Cortex of kidney (tissue), 1 donor: ENCODE measurements at places on chromosomes 13 and 19.

DNA sequence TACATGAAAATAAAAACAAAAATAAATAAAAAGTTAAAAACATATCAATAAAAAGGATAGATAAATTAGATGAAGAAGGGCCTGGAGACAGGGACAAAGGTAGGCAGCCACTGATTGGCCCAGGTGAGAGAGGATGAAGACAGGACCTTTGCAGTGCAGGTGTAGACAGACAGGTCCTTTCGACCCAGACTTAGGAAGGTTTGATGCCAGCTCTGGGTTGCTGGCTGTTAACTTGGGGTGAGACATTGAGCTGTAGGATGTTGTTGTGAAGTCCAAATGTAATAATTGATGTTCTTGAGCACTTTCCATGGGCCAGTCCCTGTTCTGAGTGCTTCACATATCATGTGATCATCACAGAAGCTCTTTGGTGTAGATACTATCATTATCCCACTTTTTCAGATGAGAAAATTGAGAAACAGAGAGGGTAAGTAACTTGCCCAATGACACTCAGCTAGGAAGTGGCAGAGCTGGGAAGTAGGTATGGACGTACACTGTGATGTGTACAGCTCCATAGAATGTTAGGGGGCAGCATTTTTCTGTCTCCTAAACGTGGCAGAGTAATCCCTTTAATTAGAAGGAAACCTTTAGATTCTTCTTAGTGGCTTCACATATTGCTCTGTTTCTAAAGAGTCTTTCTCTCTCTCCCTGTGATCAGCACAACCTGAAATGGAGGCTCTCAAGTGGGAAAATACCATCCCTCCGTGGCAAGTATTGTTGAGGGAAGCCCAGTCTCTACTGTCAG, 76.0 kb upstream of the STK24 start:
- no peak for DNase-seq

DNA sequence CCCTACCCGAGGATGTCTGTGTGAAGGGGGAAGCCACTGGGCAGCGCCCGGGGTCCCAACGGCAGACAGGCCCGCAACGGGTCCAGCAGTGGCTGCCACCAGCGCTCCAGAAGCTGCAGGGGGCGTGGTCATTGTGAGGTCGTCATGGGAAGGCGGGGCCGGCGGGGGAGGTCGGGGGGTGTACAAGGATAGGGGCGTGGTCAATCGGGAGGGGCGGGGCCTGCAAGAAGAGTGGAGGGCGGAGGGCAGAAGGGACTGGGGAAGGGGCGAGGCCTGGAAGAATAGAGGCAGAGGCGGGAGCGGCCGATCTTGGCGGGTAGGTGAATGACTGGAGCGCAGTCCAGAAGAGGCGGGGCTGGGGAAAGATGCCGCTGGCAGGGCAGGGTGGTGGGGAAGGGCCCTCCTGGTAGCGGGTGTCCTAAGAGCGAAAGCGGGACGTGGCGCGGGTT, 4.4 kb downstream of the FUZ start:
- no peak for DNase-seq

DNA sequence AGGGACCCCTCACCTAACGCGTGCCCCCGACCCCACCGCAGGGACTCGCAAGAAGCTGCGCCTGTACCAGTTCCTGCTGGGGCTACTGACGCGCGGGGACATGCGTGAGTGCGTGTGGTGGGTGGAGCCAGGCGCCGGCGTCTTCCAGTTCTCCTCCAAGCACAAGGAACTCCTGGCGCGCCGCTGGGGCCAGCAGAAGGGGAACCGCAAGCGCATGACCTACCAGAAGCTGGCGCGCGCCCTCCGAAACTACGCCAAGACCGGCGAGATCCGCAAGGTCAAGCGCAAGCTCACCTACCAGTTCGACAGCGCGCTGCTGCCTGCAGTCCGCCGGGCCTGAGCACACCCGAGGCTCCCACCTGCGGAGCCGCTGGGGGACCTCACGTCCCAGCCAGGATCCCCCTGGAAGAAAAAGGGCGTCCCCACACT, 4.7 kb upstream of the MYBPC2 start:
- DNase-seq = no peak

DNA sequence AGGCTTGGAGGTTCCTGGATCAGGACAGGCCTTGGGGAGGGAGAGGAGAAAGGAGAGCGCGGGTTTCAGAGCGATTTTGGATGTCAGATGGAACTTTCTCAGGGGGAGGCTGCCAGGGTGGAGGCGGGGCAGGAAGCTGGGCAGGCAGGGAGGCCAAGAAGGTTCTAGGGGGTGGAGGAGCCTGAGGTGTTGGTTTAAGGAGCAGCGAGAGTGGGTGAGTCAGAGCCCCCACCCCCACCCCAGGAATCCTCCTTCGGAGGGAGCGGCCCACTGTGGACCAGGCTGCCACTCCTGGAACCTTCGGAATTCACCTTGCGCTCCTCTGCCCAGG, 15.9 kb upstream of the NOP53 start:
- no peak for DNase-seq

DNA sequence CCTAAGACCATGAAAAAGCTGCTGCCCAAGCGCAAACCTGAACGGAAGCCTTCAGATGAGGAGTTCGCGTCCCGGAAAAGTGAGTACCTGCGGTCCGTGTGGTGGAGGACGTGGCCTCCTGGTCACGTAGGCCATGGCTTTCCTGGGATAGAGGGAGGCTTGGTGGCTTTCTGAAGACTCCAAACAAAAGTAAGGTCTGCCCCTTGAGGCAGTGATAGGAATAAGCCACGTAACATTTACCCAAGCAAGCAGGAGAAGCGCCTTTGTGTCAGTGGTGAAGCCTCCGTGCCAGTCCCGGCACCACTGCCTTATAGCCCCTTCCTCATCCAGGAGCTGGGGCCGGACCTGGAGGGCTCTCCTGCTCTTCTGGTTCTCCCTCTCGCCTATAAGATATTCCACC, 34.3 kb upstream of the TEX29 start:
- no peak for DNase-seq

DNA sequence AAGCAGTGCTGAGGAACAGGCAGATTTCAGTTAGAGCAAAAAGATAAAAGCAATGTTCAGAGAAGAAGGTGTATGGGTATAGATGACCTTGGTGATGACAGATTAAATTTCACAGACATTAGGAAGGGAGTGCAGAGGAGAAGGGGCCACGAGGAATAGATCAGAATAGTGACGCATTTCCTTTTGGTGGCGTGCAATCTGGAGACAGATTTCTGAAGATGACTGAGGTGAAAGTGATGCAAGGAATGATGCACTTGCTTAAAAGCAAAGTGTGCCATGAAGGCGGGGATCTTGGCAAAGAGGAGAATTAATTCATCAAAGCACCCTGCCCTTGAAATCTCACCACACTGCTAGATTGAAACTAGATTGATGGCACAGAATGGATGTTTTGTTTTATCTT, 202.4 kb downstream of the ITGBL1 start:
- no peak for DNase-seq

DNA sequence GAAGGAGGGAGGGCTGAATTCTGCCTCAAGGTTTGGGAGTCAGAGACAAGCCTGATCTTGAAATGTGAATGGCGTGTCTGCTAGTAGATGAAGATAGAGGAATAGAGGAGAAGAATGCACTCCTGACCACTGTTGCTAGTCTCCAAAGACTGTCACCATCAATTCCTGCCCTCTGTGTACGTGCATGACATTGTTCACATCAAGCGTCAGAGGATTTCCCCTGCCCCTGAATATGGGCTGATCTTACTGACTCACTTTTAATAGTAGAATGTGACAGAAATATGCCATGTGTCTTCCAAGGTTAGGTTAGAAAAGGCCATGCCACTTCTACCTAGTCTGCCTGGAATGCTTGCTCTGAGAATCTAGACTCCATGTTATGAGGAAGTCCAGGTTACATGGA, 538.6 kb downstream of the DIAPH3 start:
- no peak for DNase-seq

DNA sequence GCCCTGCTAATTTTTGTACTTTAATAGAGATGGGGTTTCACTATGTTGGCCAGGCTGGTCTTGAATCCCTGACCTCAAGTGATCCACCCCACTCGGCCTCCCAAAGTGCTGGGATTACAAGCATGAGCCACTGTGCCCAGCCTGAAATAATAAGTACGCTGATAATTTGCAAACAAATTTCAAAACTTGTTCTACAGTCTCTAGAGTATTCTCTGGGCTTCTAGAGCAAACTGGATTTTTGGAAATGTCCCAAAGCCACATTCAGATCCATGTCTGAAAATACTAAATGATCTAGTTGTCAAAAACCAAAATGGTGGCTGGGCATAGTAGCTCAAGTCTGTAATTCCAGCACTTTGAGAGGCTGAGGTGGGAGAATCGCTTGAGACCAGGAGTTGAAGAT, 39.9 kb upstream of the PSPC1 start:
- no peak for DNase-seq

DNA sequence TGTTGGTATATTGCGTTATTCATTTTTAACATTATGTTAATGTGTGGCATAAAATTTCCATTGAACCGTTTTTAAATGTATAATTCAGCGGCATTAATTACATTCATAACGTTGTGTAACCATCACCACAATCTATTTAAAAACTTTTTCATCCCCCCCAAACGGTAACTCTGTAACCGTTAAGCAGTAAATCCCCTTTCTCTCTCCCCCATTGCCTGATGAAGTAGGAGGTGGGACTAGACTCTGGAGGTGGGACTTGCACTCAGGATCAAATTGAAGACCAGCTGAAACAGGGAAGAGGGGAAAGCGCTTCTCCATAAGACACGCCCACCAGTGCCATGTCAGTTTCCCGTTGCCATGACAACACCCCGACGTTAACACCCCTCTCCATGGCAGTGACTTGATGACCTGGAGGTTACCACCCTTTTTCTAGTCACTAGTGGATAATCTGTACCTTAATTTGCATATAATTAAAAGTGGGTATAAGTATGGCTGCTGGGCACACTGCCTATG, 16.8 kb downstream of the CLEC11A start:
- no peak for DNase-seq

GRCh38 chr19:57872450-57872849, 16.4 kb downstream of the ZNF814 start:
- DNase-seq = no peak

GRCh38 chr13:42101821-42102585, 53.6 kb downstream of the DGKH start:
- no peak for DNase-seq

DNA sequence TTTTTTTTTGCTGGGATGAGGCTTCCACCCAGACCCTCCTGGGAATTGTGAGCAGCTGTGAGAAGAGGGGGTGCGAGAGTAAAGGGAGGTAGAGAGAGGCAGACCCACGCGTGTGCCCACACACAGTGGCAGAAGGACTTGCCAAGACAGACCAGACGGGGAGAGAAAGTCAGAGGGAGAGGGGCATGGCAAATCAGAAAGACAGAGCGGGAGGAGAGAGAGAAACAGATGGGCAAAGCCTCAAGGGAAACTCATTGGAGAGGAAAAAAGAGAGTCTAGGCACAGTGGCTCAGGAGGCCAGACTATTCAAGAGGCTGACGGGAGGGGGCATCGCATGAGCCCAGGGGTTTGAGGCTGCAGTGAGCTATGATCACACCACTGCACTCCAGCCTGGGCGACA, 17.0 kb downstream of the CATSPERG start:
- DNase-seq = no peak

DNA sequence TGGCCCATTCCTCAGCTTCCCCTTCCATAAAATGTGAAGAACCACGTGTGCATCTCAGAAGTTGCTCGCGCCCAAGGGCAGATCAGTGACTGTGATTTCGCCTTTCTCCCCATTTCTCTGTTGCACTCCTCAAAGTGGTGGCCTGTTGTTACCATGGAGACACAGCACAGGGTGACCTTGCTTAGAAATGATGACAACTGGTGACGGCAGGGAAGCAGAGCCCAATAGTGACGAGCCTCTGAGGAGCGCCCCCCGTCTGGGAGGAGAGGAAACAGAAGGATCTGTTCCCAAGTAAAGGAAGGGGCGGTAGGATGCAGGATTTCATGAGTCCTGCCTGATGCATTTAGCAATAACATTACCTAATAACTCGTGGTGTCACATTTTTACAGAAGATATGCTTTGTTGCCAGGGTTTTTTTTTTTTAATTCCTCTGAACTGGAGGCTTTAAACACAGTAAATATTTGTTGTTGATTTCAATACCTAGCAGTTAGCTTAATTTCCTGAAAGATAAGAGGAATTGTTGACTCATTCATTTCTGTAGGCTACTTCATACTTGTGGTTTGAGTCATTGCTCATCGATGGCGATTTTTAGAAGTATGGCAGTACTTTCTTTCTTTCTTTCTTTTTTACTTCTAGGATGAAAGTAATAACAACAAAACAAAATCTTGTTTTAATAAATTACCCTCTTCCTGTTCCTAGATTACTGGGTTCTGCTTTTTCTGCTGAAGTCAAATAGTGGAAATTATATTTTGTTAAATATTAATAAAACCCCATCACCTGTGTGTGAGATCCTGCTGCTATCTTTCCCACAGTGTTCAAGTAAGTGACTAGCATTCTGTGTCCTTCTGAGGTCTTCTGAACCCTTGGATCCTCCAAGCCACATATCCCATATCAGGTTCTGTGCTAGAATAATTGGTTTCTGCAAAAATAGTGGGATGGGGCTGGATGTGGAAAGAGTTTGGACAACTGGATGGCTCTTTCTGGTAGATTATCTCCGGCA, 36.0 kb downstream of the MBNL2 start:
- DNase-seq = no peak

GRCh38 chr13:64278493-64278892, 2862.8 kb upstream of the PCDH20 start:
- no peak for DNase-seq

GRCh38 chr13:114035583-114036531, 62.0 kb upstream of the C13orf46 start:
- no peak for DNase-seq

DNA sequence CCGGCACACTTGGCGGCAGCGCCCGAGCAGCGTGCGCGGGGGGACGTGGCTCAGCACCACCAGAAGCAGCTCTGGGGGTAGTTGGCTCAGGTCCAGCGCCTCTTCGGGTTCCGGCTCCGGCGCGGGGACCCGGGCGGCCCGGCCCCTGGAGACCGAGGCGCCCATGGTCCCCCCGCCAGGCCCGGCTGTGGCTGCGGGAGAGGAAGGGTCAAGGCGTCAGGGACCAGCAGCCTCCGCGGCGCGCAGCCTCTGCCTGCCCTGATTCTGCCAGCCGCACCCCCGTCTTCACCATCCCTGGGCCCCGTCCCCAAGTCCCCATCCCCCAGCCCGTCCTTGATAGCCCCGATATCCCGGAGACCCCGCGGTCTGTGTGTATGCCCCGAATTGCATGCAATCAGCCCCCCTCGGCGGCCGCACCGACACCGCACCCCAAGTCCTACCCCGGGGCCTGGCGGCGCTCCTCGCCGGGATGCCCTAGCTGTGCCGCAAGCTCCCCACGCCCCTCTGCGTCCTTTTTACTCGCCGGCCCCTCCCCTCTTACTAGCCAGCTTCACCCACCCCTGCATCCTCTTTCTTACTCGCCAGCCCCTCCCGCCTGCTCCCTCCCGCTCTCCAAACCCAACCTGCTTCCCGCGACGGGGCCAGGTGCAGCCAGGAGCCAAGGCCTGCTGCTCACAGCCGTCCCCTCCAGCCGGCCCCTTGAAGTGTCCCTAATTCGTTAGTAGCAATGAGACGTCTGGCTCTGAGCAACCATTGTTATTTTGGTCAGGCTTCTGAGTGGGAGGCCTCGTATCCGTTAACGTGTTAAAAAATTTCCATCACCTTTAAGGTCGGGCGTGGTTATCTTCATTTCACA, at the start of gene FBXO27:
Gene FBXO27, minus strand, starts transcription at position 487 of the 856 bp plus-strand sequence. Its CDS starts 322 bp downstream, at position 165.
- no peak for DNase-seq

GRCh38 chr19:1394252-1395193, 6.8 kb downstream of the GAMT start:
- no peak for DNase-seq
